ENCODE measurements at places on chromosomes 7 and 10.

DNA sequence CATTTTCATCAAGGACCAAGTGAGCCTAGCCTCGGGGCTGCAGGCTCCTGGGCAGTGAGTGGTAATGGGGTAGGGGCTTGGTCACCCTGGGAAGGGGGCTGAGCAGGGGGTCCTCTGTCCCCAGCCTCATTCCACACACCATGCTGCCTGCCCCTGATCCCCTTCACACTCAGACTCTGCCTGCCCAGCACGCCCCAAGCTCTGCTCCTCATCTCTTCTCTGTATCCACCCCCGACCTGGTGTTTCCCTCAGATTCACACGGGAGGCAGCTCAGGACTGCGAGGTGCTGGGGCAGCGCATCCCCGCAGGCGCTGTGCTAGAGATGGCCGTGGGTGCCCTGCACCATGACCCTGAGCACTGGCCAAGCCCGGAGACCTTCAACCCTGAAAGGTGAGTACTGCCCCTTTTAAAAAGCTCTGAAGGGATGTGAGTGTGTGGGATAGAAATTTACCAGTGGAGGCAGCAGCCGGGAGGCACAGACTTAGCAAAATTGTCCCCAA is 47.2 kb downstream of the PARP12 start:
- DNase-seq, result no peak

GRCh38 chr10:88848499-88848898 is 3.1 kb downstream of the ANKRD22 start:
- no peak for DNase-seq

DNA sequence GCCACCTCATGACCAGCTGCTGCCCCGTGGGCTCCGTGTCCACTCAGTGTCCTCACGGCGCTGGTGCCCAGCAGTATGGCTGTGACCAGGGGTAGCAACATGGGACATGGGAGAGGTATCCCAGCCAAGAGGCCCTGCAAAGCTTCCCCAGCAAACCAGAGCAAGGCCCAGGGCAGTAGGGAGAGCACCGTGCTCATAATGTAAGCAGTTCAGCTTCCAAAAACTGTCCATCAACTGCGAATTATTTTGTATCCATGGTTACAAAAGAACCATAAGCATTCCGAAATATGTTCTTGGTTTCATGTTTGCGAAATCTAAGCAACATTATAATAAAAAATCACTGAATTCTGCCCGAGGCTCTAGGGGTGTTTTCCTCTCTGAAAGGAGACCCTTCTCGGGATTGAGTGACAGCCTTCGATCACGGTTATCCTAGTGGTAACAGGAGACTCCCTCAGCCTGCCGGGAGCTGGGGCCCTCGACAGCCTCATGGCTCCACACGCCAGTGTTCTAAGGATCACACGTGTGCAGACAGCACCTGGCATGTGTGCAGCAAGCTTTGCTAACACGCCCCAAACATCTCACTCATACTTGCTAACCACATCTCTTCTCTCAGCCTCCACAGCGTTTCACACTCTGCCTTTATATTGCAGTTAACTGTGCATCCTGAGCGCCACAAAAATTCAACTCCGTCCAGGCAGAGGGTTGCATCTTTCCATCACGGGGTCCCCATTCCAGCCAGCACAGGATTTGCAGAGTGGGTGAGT is 117.6 kb downstream of the DIP2C start:
- no peak for DNase-seq

GRCh38 chr10:45354261-45354660 is 19.8 kb upstream of the ALOX5 start:
- no peak for DNase-seq

DNA sequence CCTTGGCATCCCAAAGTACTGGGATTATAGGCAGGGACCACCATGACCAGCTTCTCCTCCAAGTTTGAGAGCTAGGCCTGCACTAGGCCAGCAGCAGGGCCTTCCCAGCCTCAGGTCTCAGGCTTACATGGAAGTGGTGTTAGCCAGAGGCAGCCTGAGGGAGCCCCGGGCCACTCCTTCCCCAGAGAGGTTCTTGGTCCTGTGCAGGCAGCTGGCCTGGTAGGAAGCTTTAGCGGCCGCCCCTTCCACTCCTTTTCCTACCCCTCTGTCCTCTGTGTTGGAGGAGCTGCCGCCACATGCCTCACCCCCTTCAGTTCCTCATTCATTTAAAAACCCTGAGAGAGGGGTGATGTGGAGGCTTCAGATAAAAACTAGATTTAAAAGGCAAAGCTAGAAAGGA is 40.3 kb downstream of the TSPAN15 start:
- DNase-seq, result no peak

- DNase-seq, result no peak
Observed at GRCh38 chr7:151541709-151542499, 22.2 kb upstream of the RHEB start.

- no peak for DNase-seq
Observed at GRCh38 chr7:140029072-140029471, 33.7 kb downstream of the PARP12 start.

DNA sequence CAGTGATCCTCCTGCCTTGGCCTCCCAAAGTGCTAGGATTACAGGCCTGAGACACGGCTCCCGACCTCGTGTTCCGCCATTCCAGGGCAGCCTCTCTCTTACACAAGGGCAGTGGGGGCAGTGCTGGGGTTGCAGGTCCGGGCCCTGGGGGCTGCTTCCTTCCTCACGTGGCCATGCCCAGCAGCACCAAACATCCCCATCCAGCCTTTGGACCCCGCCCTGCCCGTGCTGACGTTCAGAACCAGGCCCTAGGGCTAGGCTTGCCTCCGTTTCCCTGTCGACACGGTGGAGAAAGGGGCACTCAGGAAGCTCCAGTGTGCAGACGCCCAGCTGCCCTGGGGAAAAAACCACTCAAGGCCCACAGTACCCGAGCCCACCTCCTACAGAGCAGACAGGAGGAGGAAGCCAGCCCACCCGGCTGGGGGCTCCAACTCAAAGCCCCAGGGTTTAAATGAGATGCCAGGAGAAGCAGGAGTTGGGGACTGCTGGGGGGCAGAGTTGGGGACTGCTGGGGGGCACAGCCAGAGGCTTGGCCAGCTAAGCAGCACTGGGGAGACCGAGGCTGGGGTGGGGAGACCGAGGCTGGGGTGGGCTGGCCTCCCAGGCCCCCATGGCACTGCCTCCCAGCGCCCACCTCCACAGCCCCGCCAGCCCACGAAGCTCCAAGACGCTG is 35.9 kb downstream of the ADAP1 start:
- no peak for DNase-seq

DNA sequence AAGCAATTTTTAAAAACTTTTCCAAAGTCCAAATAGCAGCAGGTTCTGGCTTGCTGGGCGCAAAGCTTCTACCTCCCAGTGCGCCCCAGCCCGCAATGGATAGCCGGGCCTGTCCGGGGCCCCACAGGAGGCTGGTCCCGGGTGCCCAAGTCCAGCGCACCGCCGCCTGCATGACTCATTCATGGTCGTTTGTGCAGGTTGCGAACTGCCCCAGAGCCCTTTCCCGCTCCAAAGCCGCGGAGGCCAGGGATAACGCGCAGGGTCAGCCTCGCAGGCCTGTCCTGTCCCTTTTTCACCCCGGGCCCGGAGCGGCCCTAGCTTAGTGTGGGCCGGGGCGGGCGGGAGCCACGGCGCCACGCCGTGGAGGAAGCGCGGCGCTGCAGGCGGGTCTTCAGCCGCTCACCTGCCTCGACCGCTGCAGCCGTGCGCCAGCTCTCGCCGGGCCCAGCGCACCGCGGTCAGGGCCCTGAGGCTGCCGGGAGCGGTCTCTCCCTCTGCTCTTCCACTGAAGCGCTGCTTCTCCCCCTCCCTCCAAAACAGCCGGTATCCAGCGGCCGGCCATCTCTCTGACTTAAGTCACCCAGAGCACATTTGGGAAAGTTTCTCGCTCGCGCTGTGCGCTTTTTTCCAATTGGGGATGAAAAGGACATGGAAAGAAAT is 1.7 kb upstream of the EGR2 start:
- no peak for DNase-seq

GRCh38 chr7:875476-876076 is 778 bp upstream of the GET4 start:
- no peak for DNase-seq

GRCh38 chr7:151114151-151115090 is 28.1 kb downstream of the AGAP3 start:
- no peak for DNase-seq

DNA sequence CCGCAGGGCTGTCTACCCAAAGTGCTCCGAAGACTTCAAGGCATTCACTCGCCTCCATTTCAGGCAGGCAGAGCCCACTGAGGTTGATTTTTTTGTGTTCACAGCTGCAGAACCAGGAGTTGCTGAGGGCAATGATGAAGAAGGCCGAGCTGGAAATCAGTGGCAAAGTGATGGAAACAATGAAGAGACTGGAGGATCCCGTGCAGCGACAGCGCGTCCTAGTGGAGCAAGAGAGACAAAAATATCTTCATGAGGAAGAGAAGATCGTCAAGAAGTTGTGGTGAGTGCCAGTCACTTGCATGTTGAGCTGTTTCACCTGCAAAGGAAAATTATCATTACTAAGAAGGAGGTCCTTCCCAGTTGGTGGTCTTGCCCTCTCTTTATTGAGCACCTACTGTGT is 210.5 kb downstream of the ARHGAP21 start:
- DNase-seq, result no peak

- DNase-seq, result no peak
Observed at GRCh38 chr7:96734343-96734742, 24.7 kb upstream of the SEM1 start.

GRCh38 chr10:50416881-50417280 is 165.6 kb upstream of the ASAH2 start:
- DNase-seq, result no peak

- DNase-seq, result no peak
Observed at GRCh38 chr7:30525429-30525828, 20.8 kb upstream of the GGCT start.

Data from smooth muscle cell of the brain vasculature (primary cell).